Right cardiac atrium (tissue), 5 donors: ENCODE measurements at places on chromosomes 1 and 21. TPM values are rescaled to one million over a fixed set of nuclear protein-coding genes. Genes with fewer than 3 reads are reported as not detected.

DNA sequence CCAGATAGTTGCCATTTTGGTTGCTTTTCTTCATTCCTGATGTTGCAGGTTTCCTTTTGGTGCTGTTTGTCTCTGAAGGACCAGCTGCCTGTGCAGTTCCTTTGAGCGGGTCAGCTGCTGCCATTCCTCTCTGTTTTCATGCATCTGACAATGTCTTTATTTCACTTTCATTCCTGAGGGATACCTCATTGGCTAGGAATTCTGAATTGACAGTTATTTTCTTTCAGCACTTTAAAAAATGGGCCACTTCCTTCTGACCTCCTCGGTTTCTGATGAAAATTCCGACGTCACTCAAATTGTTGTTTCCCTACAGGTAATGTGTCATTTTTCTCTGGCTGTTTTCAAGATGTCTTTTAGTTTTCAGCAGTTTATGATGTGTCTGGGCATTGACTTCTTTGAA, 24.8 kb downstream of the CCSAP start:
- DNase-seq = no peak

DNA sequence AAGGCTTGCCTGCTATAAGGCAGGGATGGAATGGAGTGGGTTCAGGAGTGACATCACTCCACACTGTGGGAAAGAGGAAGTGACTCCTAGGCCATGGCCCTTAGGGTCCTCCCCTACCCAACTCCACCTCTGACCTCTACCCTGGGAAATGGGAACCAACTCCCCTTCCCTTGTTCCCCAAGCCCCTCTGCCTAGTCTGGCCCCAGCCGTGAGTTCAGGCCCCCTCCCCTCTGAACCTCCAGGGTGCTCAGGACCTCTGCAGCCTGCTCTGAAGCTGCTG, 3.8 kb upstream of the GUCA2A start:
- no peak for DNase-seq

DNA sequence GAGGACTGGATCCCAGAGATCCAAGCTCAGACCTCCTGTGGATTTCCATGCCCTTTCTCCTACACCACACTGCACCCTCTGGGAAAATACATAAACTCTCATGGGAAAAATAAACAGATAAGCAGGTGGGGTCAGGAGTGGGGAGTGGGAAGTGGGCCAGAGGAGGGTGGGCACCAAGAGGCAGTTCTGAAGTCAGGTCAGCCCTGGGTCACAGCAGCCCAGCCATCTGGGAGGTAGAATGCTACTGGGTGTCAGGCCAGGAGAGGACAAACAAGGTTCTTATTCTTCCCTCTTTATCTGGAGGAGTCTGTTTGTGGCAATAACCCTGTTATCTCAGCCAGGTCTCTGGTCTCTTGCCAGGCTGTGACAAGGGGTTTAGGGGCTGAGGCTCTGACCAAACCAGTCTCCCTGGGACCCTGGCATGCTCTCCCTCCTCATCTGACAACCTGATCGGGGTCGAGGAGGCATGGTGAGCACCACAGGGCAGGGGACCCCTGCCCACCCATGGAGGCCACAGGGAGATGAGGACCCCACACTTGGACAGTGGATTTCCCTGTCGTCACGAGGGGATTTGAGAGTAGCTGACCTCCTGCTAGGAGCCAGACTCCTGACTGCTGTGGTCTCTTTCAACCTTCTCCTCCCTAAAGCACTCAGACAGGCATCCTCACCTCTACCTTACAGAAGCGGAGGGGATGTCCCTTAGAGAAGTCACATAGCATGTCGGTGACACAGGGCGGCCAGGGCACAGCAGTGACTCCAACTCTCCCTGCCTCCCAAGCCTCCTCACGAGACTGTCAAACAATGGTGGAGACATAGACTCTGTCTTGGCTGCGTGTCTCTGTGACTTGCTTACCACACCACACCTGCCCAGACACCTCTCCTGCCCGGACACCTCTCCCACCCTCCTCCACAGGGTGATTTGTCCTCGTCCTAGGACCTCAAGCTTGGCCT, 51.3 kb upstream of the IFFO2 start:
- no peak for DNase-seq

Gene ERVH48-1
- total RNA-seq = not detected

DNA sequence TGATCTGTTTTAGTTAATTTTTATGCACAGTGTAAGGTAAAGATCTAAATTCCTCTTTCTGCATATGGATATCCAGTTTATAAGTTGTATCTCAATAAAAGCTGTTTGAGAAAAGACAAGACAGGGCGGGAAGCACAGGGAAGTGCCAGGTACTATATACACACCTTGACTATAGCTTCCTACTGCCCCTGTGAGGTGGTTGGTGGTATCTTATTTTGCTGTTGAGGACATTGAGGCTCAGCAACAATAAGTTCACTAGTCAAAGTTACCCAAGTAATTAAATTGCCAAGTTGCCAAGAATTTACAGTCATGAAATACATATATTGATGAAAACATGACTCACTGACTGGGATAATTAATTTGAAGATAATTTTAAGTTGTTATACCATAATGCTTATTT, 109.1 kb downstream of the CD247 start:
- DNase-seq = no peak

Gene USP33
- 32.2 TPM for total RNA-seq

- DNase-seq = no peak
Observed at GRCh38 chr1:234473118-234473517, 5.9 kb downstream of the TARBP1 start.

DNA sequence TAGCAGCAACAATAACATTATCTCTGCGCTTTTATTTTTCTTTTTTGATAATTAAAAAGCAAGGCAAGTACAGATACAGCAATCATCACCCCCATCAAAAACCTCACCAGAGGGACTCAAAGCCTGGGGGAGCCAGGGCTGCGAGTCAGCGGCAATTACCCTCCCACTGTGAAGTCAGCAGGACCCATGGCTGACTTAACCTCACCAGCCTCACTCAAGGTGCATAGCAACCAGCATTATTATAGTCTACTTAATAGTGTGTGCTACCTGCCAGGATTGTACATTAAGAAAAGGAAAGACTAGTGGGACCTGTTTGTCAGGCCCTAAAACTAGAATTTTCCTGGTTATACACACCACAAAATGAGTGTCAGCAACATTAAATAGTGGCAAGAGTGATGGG, 28.9 kb upstream of the SERBP1 start:
- no peak for DNase-seq

Gene CFAP141
- total RNA-seq = not detected

DNA sequence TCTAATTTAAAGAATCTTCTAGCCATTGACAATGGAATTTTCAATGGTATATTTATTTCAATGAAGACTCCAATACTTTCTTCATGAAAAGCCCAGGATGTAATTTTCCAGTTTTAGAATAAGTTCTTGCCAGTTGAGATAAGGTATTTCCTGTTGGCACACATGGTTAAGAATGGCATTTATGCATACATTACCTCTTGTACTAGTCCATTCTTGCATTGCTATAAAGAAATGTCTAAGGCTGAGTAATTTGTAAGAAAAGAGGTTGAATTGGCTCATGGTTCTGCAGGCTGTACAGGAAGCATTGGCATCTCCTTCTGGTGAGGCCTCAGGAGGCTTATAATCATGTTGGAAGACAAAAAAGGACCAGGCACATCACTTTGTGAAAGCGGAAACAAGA, 1179.6 kb downstream of the AMY1C start:
- no peak for DNase-seq

- DNase-seq = no peak
Observed at GRCh38 chr1:185393815-185394214, 76.8 kb upstream of the IVNS1ABP start.

Gene TNNI3K
- 34.3 TPM for total RNA-seq

DNA sequence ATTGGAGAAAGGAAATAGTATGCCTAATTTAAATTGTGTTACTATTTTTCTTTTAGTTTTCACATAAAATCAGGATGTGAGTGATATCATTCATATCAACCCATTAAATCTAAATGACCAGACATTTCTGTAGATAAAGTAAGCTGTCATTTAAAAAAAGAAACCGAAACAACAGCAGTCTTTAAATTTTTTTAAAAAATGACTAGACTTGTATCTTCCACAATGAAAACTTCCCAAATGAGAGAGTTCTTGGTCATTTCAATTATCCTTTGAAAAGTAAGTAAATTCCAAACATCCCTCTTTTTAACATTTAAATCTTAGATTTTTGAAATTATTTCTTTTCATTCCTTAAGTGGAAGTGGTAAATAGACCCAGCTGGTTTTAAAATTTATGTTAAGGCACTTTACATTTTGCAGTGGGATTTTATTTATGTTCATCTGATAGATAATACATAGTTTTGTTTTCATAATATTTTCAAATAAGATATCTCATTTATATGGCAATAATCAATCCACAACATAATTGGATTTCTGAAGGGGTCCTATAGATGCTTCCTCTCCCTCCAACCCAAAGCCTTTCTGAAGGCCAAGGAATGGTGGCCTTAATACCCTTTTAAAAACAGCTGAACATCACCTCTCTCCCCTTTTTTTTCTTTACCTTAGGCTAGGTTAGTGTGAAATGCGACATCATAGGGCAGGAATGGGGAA, 3.1 kb downstream of the FOXD3 start:
- no peak for DNase-seq

DNA sequence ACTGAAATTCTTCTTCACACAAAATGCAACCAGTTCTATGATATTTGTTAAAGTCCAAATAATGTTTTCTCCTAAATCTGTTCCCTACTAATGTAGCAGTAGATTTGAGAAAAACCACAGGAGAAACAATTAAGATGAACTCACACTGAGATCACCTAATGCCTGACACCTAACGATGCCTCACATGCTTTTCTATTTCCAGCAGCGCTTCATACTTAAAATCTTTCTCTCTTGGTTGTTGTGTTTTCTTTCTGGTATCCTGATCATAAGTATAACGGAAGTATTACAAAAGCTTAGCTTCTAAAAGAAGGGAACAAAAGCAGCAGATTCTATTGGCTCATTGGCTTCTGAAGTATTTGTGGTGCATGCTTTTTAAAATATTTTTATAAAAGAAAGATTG, 267.2 kb upstream of the SGIP1 start:
- DNase-seq = no peak

Gene CFAP57
- total RNA-seq = 0.25 TPM

Gene SSBP3
- 55.8 TPM for total RNA-seq
